ENCODE measurements at places on chromosomes 1 and 21. TPM values are rescaled to one million over a fixed set of nuclear protein-coding genes. Genes with fewer than 3 reads are reported as not detected.
A peak's percentile ranks its signal among the peaks of the same experiment; 100 is the strongest.

Gene CBR3
- 2.2 TPM for total RNA-seq

Gene RNF186
- total RNA-seq: 71.4 TPM

Gene PIGK
- total RNA-seq: 21.4 TPM

Gene MROH9
- not detected for total RNA-seq

Gene FMO1
- total RNA-seq: not detected

Gene KCNN3
- 0.99 TPM for total RNA-seq

DNA sequence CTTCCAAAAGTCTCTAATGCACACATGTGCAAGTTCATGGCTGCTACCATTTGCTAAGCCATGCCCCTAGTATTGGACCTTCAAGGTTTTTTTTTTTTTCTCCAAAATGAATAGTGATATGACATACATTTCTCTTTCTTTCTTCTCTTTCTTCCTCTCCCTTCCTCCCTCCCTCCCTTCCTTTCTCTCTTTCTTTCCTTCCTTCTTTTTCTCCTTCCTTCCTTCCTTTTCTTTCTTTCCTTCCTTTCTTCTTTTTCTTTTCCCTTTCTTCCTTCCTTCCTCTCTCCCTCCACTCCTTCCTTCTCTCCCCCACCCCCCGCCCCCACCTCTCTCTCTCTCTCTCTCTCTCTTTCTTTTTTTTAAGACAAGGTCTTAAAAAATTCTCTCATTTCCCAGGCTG, 3.4 kb upstream of the RNF187 start:
- no peaks in the 10 kb centered on the region for H3K27me3 ChIP-seq
- DNase-seq: no peak
- H3K4me3 ChIP-seq: no peak overlapping the region
- H3K4me1 ChIP-seq: peaks cover 4% of the 10 kb centered on the region

DNA sequence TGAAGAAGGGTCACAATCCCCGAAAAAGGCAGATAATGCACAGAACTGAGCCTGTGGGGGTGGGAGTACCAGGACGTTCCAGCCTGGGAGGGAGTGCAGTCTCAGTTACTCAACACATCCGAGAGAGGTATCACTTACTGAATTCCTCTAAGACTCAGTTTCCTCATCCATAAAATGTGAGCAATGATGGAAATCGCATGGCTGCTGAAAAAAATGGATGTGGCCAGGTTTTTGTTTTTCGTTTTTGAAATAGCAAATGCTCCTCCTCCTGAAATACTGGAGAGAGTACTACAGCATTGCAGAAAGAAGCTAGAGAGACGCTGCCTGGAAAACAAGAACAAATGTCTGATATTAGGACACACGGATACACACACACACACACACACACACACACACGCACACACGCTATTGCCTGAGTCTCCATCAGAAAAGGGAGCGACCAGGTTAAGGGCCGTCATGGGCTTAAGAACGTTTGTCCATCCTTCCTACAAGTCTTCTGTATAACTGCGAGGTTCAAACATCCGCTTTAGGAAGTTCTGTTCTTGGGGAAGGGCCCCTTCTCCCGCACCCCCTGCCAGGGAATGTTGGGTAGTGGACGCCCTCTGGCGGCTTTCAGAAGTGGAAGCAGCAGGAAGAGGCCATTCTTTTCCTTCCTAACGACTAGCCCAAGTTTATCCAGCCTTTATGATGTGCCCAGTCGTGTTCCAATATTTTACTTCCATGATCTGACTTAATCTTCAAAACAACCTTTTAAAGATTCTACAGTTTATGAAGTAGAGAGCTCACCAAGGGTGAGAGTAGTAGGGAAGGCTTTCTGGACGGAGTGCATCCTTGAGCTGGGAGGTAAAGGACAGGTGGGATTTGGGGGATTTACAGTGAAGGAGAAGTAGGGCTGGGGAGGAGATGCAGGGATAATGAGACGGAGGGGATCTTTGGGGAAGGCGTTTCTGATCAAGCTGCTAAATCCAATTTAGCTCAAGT, 699 bp upstream of the NES start:
- DNase-seq: peak; percentile 59
- peak overlapping the region; percentile 32 for H3K4me3 ChIP-seq
- peaks cover 37% of the 10 kb centered on the region for H3K27me3 ChIP-seq
- peak overlapping the region; percentile 25 for H3K27ac ChIP-seq
- H3K4me1 ChIP-seq: peaks cover 8% of the 10 kb centered on the region
- H3K36me3 ChIP-seq: no peaks in the 10 kb centered on the region

DNA sequence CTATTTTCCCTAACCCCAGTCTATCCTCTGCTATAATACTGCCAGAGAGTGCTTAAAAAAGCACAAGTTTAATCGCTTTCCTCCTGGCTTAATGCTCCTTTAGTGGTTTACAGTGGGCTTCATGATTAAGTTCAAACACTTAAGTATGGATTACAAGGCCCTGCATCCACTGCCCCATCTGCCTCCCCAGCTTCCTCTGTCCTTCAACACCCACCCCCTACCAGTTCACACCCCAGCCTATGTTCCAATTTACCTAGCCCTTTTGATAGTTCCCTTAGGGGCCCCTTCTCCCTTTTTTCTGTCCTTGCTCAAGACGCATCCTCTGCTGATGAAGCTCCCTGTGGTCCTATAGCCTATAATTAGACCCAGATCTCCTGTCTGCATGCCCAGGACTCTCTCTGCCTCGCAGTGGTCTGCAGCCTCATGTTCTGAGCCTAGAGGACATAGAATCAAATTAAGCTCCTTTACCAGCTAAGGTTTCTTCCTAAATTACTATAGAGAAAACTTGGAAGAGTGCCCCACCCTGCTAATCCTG, 212.5 kb downstream of the FGGY start:
- H3K36me3 ChIP-seq: no peaks in the 10 kb centered on the region
- no peaks in the 10 kb centered on the region for H3K27me3 ChIP-seq
- no peak overlapping the region for H3K4me3 ChIP-seq
- no peaks in the 10 kb centered on the region for H3K4me1 ChIP-seq
- H3K27ac ChIP-seq: no peak overlapping the region

DNA sequence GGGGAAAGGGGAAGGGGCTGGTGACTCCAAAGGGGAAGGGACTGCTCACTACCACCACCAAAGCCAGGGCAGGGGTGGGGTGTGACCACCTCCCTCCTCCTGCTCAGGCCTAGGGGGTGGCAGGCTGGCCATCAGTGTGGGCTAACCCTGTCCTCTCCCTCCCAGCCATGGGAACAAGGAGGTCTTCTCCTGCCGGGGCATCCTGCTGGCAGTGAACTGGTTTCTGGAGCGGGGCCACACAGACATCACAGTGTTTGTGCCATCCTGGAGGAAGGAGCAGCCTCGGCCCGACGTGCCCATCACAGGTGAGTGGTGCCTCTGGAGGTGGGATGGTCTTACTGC, 5.7 kb downstream of the ZC3H12A start:
- peak overlapping the region; percentile 92 for H3K4me3 ChIP-seq
- no peaks in the 10 kb centered on the region for H3K27me3 ChIP-seq
- no peak for DNase-seq
- H3K4me1 ChIP-seq: peaks cover 12% of the 10 kb centered on the region

- H3K4me1 ChIP-seq: no peaks in the 10 kb centered on the region
- no peak overlapping the region for H3K27ac ChIP-seq
- H3K36me3 ChIP-seq: no peaks in the 10 kb centered on the region
- H3K27me3 ChIP-seq: no peaks in the 10 kb centered on the region
These were observed 73.5 kb upstream of the WNT4 start for GRCh38 chr1:22216210-22216883.

DNA sequence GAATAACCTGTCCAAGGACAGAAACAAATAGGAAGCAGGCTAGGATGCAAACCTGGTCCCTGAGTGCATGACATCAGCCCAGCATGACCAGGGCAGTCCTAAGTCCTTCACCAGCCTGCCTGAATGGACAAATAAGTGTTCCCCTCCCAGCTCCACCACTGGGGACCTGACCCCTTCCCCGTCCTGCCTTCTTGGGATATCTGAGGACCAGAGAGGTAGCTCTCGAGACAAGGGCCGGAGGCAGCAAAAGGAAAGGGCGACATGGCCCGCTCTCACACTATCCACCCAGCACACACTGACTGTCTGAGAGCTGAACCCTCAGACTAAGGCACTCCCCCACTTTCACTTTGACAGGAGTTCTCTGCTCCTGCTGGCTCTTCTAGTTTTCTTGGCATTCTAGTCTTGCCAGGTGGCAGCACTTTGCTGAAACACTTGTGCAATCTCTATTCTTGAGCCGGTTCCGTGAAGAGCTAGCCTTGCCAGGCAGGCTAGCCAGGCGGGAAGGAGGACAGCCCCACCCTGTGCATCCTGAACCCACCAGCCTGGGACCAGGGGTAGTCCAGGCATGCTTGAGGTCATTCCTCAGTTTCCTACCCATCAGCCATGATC, 251.1 kb upstream of the RAB4A start:
- no peak overlapping the region for H3K27ac ChIP-seq
- no peak overlapping the region for H3K4me3 ChIP-seq
- no peaks in the 10 kb centered on the region for H3K27me3 ChIP-seq
- no peak for DNase-seq

DNA sequence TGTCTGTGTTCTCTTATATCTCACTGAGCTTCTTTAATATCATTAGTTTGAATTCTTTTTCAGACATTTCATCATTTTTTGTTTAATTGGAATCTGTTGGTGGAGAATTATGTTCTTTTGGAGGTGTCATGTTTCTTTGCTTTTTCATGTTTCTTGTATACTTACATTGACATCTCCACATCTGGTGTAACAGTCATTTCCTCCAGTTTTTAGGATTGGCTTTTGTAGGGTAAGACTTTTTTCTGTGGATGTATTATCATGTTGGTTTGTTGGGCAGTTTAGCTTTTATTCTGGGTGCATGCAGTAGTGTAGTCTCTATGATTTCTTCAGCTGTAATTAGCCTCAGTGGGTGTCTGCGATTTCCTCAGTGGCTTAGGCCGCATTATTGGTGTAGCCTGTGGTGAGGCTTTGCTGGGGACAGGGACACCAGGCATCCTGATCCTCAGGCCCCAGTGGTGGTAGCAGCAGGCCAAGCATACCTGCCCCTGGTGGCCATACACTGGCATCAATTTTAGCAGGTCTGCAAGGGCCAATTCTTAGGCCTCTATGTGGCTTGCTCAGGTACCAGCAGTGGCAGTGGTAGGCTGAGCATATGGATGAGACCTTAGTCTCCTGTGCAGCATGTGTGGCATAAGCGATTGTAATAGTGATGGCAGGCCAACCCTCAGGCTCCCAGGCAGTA, 77.6 kb upstream of the SAMD13 start:
- no peak for DNase-seq
- H3K27me3 ChIP-seq: no peaks in the 10 kb centered on the region
- no peaks in the 10 kb centered on the region for H3K4me1 ChIP-seq
- H3K36me3 ChIP-seq: no peaks in the 10 kb centered on the region
- H3K27ac ChIP-seq: no peak overlapping the region

GRCh38 chr1:220421508-220421907, 106.4 kb upstream of the MARK1 start:
- DNase-seq: no peak
- no peak overlapping the region for H3K27ac ChIP-seq
- no peaks in the 10 kb centered on the region for H3K36me3 ChIP-seq

GRCh38 chr1:94819238-94819944, 766 bp upstream of the SLC44A3 start:
- peak overlapping the region; percentile 84 for H3K4me3 ChIP-seq
- H3K27me3 ChIP-seq: no peaks in the 10 kb centered on the region
- peak overlapping the region; percentile 88 for H3K27ac ChIP-seq
- no peaks in the 10 kb centered on the region for H3K36me3 ChIP-seq

DNA sequence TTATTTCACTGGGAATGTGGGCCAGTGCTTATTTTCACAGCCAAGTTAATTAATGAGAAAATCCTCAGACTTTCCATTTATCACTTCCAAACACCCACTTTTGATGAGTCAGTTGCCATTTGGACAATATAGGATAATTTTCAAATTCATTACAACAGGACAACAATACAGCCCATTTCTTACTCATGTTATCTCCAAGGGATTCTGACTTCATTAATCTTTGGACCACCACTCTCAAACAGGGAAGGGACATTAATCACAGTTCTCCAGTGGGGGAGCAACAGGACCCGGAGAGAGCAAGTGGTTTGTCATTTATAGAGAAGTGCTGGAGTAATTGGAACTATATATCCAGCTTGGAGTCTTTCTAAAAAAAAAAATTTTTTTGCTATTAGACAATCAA, 38.7 kb downstream of the JUN start:
- H3K27me3 ChIP-seq: no peaks in the 10 kb centered on the region
- no peak overlapping the region for H3K27ac ChIP-seq
- no peaks in the 10 kb centered on the region for H3K4me1 ChIP-seq

GRCh38 chr21:39007532-39007931, 175.7 kb downstream of the PSMG1 start:
- DNase-seq: no peak
- peak overlapping the region; percentile 72 for H3K27ac ChIP-seq
- H3K27me3 ChIP-seq: no peaks in the 10 kb centered on the region
- peaks cover 17% of the 10 kb centered on the region for H3K4me1 ChIP-seq
- H3K4me3 ChIP-seq: no peak overlapping the region

DNA sequence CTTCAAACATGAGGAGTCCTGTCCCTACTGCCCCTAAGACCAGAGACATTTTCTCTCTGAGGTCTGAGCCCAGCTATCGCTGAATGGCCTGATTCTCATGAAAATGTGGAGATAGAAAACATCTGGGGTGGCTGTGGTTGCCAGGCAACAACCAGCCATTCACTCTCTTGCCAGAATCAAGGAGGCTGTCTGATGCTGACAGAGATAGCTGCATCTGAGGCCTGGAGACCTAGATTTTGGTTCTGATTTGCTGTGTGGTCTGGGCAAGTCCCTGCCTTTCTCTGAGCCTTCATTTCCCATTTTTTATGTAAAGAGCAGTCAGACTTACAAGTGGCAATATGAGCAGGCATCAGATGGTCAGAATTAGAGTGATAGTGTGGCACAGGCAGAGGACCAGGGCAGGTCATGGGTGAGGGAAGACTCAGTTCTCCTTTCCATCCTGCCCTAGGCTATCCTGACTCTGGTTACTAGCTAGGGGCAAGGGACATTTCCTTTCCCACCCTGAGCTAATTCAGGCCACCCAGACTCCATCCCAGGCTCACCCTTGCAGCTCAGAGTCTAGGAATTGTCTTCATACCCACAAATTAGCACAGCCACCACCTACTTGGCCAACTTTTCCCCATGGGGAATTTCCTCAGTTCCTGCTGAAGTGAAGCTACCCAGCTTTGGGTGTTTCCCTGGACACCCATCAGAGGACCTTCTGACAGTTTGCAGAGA, 20.0 kb upstream of the RNF19B start:
- H3K27me3 ChIP-seq: no peaks in the 10 kb centered on the region
- no peaks in the 10 kb centered on the region for H3K36me3 ChIP-seq
- no peak overlapping the region for H3K4me3 ChIP-seq
- DNase-seq: no peak
- H3K4me1 ChIP-seq: peaks cover 12% of the 10 kb centered on the region

- no peaks in the 10 kb centered on the region for H3K36me3 ChIP-seq
- H3K4me3 ChIP-seq: no peak overlapping the region
- H3K27me3 ChIP-seq: no peaks in the 10 kb centered on the region
- DNase-seq: no peak
- H3K4me1 ChIP-seq: no peaks in the 10 kb centered on the region
- H3K27ac ChIP-seq: no peak overlapping the region
These were observed 597.8 kb downstream of the KIF26B start for GRCh38 chr1:245752561-245752960.

- no peak for DNase-seq
- no peak overlapping the region for H3K27ac ChIP-seq
- H3K27me3 ChIP-seq: no peaks in the 10 kb centered on the region
- no peak overlapping the region for H3K4me3 ChIP-seq
These were observed 3.0 kb upstream of the NEK7 start for GRCh38 chr1:198153804-198154203.

GRCh38 chr1:97833881-97834280, 87.0 kb downstream of the DPYD start:
- H3K4me1 ChIP-seq: no peaks in the 10 kb centered on the region
- H3K36me3 ChIP-seq: no peaks in the 10 kb centered on the region
- no peak for DNase-seq
- no peaks in the 10 kb centered on the region for H3K27me3 ChIP-seq

- H3K4me3 ChIP-seq: no peak overlapping the region
- no peaks in the 10 kb centered on the region for H3K27me3 ChIP-seq
- no peaks in the 10 kb centered on the region for H3K36me3 ChIP-seq
These were observed 305.7 kb downstream of the MATN1 start for GRCh38 chr1:30417701-30418046.

Data from colonic mucosa (tissue), 4 donors.